Gastroesophageal sphincter (tissue), 4 donors: ENCODE measurements at places on chromosomes 4 and X.

DNA sequence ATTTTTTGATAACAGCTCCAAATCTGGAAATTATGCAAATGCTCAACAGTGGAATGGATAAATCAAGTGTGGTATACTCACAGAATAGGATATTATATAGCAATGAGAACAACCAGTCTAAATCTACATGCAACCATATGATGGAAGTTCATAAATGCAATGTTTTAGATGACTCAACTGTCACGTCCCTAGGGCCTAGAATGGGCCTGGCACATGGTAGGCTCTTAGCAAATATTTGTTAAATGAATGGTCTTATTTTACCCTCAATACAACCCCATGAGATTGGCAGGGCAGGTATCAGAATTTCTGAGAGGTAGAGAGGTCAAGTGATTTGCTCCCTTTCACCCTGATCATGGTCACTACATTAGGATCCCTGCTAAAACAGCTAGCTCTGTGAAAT is 14.6 kb upstream of the NKX3-2 start:
- no peak for ATAC-seq

DNA sequence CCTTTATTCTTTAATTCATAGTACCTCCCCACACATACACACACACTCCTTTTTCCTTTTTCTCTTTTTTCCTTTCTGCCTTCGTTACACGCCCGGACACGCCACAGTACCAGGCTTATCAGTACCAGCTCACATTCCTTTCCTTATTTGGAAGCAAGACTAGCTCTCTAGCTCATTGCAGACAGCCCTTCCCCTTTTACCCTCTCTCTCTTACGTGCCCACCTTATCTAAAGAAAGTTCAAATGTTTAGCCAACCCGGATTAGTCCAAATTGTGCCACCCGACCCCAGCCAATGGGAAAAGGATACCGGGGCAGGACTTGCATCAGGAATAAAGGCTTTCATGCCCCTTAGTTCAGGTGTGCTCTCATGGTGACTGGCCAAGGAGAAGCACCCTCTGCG is 194.7 kb upstream of the VCX3A start:
- no peak for ATAC-seq

DNA sequence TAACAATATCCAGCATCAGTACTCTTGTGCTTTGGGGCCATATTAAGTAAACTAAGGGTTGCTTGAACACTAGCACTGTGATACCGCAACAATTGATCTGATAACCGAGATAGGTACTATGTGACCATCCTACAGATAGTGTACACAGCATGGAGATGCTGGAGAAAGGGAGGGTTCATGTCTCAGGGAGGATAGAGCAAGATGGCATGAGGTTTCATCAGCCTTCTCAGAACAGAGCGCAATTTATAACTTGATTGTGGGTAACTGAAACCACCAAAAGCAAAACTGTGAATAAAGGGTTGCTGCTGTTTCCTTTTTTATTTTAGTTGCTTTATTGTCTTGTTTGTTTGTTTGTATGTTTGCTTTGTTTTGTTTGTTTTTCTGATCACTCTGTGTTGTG is 1449.7 kb downstream of the PCDH7 start:
- ATAC-seq, result no peak

GRCh38 chrX:38896724-38897298 is 95.6 kb downstream of the MID1IP1 start:
- ATAC-seq, result no peak

DNA sequence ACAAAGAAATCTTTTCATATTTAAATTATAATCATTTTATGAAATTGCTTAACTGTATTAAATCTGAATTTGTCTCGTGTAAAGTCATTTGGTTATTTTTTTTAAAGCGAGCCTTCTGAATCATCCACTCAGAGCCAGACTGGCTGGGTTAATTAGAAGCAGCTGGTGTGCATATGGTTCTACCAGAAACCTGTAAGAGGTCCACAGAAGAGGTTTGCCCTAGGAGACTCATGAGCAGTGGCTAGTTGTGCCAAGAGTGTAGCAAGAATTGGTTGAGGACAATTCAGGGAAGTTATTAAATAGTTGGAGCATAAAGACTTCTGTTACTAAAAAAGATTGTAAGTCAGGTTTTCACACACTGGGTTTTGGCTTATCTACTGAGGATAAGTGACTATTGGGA is 267.4 kb downstream of the IL1RAPL2 start:
- ATAC-seq, result no peak

GRCh38 chr4:56129431-56129861 is 180.7 kb downstream of the CEP135 start:
- no peak for ATAC-seq

GRCh38 chrX:49214996-49215526 is 15.1 kb upstream of the SYP start:
- ATAC-seq, result no peak

- no peak for ATAC-seq
These were observed 2.3 kb downstream of the SLC10A6 start for GRCh38 chr4:86846921-86847320.

- ATAC-seq, result no peak
These were observed 233.3 kb downstream of the STPG2 start for GRCh38 chr4:97910005-97910404.

GRCh38 chrX:148466292-148466691 is 34.1 kb upstream of the AFF2 start:
- no peak for ATAC-seq

DNA sequence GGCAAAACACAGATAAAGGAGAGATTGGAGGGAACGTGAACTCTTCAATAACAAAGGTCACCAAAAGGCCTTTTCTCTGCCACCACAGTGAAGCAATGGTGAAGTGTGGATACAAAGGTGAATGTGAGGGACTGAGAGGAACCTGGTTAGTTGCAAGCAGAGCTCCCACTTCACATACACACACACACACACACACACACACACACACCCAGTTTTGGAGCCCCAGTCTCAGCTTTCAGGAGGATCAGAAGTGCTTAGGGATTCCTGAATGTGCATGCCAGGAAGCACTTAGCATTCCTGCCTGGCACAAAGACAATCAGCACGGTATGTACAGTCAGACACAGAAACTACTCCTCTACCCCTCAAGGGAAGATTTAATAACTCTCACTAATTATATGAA is 71.5 kb downstream of the ARHGEF9 start:
- ATAC-seq, result no peak

- ATAC-seq, result no peak
These were observed 21.1 kb downstream of the ART3 start for GRCh38 chr4:76095568-76095967.

GRCh38 chr4:118921786-118922185 is 33.1 kb downstream of the SYNPO2 start:
- ATAC-seq, result no peak

DNA sequence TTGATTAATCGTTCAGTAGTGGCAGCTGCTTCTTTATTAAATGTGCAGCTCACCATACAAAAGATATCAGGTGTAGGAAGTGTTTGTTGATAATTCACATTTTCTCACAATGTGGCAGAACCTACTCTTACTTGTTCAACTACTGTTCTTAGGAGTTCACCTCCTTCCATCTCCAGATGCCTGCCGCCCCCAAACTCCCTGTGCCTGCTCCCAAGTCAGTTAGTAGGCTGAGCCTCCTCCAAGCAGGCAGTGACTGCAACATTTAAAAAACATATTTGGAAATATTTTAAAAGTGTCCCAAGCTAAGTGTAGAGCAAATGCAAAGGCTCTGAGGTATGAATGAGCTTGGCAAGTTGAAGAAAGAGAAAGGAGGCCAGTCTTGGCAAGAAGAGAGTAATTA is 100.2 kb downstream of the AFF2 start:
- no peak for ATAC-seq

DNA sequence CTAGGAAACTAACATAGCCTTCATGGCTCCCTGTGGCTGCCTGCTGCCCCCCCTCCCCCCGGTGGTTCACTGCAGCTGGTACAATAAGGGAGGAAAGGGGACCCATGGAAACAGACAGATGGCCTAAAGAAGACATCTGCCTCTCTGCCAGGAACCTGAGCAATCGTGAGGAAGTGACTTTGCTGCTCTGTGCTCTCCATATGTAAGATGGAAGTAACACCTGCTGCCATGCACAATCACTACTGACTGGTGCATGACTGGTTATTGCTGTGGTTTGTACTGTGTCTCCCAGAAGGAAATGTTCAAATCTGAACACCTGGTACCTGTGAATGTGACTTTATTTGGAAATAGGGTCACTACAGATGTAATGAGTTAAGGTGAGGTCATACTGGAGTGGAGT is 43.6 kb downstream of the CD99L2 start:
- no peak for ATAC-seq

GRCh38 chr4:26404743-26405206 is 84.0 kb downstream of the RBPJ start:
- ATAC-seq, result no peak

- no peak for ATAC-seq
These were observed 43.0 kb upstream of the TEX13D start for GRCh38 chrX:124289443-124289842.

GRCh38 chrX:49053223-49054072 is 5.4 kb upstream of the CCDC120 start:
- ATAC-seq, result peak; percentile 74

GRCh38 chr4:89296896-89297295 is 10.7 kb downstream of the GPRIN3 start:
- ATAC-seq, result no peak

- ATAC-seq, result peak; percentile 27
These were observed 739.4 kb upstream of the TENM3 start for GRCh38 chr4:181503687-181504390.

- ATAC-seq, result no peak
These were observed 234.3 kb downstream of the LAS1L start for GRCh38 chrX:65300104-65300809.

- no peak for ATAC-seq
These were observed 128.7 kb downstream of the FHIP1A start for GRCh38 chr4:151537687-151538086.

DNA sequence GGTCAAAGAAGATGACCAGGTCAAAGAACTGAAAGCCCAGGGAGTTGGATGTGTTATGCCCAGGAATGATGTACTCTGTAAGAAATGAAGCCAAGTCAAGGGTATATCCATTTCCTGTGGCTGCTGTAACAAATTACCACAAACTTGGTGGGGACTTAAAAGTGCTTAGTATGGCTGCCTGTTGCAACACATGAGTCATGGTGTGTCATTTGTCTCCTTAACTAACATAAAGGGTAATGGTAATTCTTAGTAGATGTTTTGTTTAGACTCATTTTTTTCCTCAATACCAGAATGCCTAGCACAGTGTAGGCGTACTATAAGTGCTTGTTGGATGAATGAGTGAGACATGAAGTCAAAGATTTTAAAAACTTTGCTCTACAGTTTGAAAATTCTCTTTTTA is 45.7 kb downstream of the SYTL5 start:
- no peak for ATAC-seq

GRCh38 chrX:13551610-13552009 is 17.8 kb upstream of the EGFL6 start:
- ATAC-seq, result no peak

GRCh38 chr4:74656596-74656995 is 137.7 kb downstream of the BTC start:
- ATAC-seq, result no peak
